ENCODE measurements at places on chromosomes 7 and 10. TPM values are rescaled to one million over a fixed set of nuclear protein-coding genes. Genes with fewer than 3 reads are reported as not detected.

The BTBD16 gene
- 0.27 TPM for total RNA-seq

The POMZP3 gene
- total RNA-seq = 20.1 TPM

DNA sequence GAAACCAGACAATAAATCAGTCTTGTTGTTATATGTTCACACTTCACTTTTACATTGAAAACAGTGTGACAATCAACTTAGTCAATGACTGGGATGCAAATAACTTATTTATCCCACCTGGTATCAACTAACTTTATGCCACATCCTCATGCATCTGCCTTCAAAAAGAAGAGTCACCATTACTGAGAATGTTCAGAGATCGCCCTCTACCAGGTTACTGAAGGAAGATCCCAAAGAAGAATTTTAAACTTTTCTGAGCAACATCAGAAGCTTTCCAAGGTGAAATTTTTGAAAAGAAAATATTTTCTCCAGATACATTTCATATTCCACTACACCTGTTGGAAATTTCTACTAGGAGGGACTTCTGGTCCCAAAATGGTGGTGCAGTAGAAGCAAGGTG, 359.5 kb downstream of the PTPRN2 start:
- no peak for DNase-seq

GRCh38 chr10:102580230-102580629, 64.0 kb upstream of the TRIM8 start:
- DNase-seq = no peak

DNA sequence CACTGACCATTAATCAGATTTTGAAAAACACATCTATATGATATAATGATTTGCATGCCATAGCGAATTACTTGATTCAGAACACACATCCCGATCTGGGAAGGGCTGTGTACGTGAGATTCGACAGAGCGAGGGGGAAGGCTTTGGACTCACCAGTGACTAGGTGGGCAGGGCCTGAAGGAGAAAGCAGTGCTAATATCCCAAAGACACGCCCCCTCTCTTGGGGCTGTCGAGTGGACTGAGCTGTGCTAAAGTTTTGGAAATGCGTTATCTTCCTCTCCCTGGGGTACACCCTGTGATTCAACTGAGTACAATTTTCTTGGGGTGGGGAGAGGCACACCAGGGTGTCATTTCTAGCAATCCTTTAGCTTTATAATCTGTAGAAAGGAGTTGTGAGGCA, 1.8 kb downstream of the LRRC17 start:
- no peak for DNase-seq

GRCh38 chr7:20577441-20578071, 37.9 kb upstream of the ABCB5 start:
- DNase-seq = no peak

GRCh38 chr10:4057021-4057420, 272.0 kb upstream of the KLF6 start:
- DNase-seq = no peak

DNA sequence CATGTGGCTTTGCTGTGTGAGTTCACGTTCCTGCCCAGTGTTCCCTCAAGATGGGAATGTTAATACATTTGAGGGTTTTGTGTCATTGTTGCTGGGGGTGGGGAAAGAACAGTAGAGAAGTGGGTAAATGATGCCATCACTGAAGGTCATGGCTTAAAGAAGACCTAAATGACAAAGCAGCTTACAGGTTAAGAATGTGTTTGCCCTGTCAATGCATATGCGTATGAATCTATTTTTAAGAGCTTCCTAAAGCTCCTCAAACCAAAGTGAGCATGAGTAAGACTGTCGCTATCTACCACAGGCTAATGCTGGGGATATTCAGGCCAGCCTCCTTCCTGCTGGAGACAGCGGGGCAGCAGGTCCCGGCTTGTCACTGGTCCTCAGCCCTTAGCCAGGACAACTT, 162.9 kb downstream of the CREB5 start:
- no peak for DNase-seq

The ZNF425 gene
- total RNA-seq = 2.1 TPM

- no peak for DNase-seq
Observed at GRCh38 chr7:33748793-33749192, 156.5 kb upstream of the BMPER start.
